ENCODE measurements at places on chromosomes 4 and X.
A peak's percentile ranks its signal among the peaks of the same experiment; 100 is the strongest.

GRCh38 chr4:81498551-81499099 is 26.9 kb upstream of the RASGEF1B start:
- no peak for DNase-seq

DNA sequence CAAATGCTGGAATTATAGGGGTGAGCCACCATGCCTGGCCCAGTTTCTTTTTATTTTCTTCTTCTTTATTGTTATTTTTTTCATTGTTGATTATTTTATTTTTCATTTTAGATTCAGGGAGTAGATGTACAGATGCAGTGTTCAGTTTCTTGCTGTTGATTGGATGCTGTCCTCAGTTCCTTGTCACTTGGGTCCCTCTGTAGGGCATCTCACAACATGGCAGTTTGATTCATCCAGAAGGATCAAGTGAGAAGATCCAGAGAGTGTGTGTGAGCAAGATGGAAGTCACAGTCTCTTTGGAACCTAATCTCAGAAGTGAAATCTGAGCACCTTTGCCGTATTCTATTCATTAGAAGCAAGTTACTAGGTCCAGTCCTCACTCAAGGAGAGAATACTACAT is 20.9 kb downstream of the HMGB3 start:
- no peak for DNase-seq

DNA sequence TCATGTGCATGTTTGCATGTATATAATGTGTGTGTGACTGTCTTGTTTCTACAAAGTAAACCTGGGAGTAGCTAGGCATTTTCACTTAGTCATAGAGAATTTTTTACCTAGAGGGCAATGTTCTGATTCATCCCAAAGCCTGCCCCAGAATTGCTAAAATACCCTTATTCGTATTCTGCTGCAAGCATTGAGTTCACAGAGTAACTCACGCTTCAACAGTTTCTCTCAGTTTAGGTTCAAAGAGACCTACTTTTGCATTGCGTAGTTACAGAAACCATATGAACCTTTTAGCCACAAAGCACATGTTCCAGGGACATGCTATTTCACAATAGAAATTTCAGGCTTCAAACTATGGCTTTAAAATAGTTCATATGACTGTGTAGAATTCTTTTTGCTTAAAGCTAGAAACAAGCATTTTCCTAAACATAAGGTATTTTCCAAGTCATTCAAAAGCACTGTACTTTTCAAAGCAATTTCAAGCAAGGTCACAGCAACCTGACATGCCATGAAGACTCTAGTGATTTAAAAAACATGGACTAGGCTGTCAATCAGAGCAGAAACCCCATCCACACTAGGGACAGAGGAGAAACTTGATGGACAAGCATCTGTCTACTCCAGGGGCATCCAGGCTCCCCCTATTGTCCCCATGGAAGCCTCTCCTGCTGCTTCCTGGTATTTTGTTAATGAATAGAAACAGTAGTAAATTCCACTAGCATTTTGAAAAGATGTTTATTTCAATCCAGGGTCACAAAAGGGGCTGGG is 81.5 kb upstream of the MAPK10 start:
- no peak for DNase-seq

- no peak for DNase-seq
Measured at GRCh38 chr4:174520660-174521059, 1.6 kb downstream of the HPGD start.

- DNase-seq: no peak
Measured at GRCh38 chr4:139933541-139933940, 220.4 kb downstream of the MAML3 start.

GRCh38 chr4:88792268-88792781 is 94.7 kb upstream of the NAP1L5 start:
- no peak for DNase-seq

DNA sequence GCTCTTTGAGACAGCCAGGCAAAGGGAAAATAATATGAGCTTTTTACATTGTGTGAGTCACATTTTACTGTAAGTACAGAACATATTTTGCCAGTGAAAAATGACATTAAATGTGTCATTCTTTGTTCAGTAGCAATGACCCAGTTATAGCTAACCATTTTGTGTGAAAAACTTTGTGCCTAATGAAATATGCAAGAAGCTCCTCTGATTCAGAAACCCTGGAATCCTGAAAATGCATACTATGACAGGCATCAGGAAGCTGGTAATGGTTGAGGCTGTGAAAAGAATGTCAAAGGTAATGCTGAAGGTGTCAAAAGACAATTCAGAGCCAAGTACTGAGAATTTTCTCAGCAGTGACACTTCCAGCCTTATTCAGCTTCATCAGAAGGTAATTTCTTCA is 549.5 kb upstream of the SMIM31 start:
- DNase-seq: no peak

- no peak for DNase-seq
Measured at GRCh38 chr4:85611661-85612060, 136.7 kb downstream of the ARHGAP24 start.

DNA sequence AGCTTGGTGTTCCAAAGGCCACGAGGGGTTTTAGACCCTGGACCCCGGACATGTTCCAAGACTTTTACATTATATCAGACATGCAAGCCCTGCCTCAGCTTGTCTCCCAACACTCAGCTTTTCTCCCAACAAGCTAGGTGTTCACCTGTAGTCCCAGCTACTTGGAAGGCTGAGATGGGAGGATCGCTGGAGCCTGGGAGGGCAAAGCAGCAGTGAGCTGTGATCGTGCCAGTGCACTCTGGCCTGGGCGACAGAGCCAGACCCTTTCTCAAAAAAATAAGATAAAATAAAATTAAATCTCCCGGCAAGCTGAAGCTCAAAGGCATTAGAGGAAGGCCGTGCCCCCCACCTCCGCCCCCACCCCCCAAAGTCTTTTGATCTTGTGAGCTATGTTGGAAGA is 13.7 kb downstream of the CTAG1A start:
- no peak for DNase-seq

DNA sequence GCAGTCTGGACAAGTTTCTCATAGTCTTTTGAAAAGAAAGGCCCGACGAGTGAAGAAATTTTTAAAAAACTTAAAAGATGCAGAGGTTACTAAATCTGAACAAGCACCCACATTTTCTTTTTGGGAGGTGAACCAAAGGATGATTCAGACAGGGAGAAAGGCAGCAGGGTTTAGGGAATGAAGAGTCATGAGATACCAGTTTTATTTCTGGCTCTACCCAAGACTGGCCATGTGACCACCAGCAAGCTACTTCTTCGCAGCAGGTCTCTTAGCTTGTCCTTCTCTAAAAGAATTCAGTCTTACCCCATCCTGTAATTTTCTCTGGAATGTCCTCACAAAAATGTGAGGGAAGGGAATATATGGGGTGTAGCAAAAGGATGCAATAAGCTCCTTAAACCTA is 37.6 kb downstream of the AMOT start:
- DNase-seq: no peak

GRCh38 chr4:5204781-5205180 is 153.5 kb downstream of the STK32B start:
- no peak for DNase-seq

DNA sequence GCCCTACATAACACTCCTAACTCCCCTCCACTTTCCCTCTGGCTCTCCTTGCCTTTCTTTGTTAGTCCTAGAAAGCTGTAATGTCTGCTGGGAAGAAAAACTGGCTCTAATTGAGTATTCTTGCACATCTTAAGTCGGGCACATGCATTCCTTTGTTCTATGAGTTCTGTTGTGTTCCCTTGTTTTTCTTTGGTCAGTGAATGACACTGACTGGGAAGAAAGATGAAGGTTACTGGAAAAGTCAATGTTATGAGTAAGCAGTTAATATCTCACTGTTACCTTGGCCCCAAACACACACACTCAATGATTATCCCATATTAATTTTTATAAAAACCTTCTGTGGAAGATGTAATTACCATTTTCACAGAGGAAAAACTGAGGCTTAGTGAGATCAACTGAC is 215.9 kb downstream of the SOWAHB start:
- DNase-seq: no peak

DNA sequence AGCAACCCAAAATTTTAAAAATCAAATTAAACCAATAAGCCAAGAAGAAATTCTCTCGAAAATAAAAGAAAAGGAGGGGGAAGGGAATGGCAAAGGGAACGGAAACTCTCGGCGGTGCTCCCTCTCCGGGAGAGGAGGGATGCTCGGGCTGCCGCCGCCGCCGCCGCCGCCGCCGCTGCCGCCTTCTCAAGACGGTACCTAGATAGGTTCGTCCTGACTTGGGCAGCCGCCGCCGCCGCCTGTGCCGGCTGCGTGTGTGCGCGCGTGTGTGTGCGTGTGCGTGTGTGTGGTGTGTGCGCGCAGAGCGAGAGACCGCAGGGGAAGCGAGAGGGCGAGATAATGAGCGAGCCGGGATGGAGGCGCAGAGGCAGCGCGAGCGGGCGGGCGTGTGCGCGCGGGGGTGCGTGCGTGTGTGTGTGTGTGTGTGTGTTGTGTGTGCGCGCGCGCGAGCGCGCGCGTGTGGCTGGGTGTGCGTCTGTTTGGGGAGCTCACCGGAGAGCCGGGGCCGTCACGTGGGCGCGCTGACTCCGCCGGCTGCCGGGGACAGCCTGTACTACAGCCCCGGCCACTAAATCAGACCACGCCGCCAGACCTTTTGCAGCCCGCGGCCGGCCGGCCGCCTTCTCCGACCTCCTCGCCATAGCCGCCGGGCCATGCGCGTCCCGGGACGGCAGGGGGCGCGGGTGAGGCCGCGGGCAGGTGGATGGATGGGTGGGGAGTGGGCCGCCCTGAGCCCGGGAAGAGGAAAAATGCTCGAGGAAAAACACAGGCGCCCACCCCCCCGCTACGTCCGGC is 111.6 kb downstream of the DHX15 start:
- no peak for DNase-seq

GRCh38 chr4:185587427-185588161 is 52.3 kb upstream of the PDLIM3 start:
- peak; percentile 67 for DNase-seq

DNA sequence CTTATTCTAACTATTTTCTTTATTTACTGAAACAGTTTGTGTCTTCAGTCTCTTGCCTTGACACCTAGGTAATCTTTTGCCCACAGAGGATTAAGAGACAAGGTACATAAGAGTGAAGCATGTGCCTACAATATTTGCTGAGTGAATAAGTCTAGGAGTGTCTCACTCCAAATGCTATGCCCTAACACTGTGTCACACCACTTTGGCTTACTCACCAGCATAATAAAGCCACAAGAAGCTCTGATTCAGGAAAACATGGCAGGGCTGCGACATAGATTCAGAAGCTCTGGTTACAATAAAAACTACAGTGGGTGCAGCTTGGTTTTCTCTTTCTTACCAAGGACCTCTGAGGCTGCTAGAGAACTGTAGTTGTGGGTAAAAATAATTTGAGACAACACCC is 127.1 kb downstream of the RBM46 start:
- no peak for DNase-seq

- DNase-seq: peak; percentile 56
Measured at GRCh38 chrX:18674788-18675735, 3.2 kb upstream of the RS1 start.

DNA sequence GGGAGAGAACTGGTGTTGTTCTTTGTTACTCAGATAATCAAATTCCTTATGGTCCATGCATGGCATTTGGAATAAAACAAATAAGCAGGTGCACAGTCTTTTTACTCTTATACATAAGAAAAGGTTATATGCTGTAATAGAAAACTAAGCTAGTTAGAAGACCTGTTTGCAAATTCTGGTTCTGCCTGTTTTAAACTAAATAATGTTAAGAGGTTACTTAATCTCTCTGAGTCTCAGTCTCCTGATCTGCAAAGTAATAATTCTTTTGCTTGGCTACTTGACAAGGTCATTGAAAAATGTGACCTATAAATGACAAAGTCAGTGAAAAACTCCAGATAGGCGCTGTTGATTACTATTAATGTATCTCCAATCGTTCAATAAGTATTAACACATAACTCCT is 42.5 kb upstream of the ANXA3 start:
- no peak for DNase-seq

DNA sequence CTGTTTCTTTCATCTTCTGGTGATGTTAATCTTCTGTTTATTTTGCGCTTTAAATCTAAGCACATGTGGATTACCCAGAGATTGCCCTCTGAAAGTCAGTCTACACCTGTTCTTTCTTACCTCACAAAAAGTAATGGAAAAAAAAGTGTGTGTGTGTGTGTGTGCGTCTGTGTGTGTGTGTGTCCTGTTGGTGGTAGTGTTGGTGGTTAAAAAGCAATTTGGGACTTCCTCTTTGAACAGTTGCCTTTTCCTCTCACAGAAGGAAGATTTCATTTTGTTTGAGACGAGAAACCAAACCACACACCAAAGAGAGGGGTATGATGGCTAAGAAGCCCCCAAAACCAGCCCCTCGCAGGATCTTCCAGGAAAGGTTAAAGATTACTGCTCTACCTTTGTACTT is at the start of gene STAP1:
Gene STAP1, plus strand, starts transcription at position 235 of the 400 bp plus-strand sequence. Its CDS starts 83 bp downstream, at position 318.
- DNase-seq: no peak

GRCh38 chr4:127748957-127749356 is 18.8 kb downstream of the SLC25A31 start:
- DNase-seq: no peak

- DNase-seq: no peak
Measured at GRCh38 chrX:134020910-134021309, 35.5 kb upstream of the GPC3 start.

GRCh38 chr4:181834071-181834470 is 409.1 kb upstream of the TENM3 start:
- no peak for DNase-seq

DNA sequence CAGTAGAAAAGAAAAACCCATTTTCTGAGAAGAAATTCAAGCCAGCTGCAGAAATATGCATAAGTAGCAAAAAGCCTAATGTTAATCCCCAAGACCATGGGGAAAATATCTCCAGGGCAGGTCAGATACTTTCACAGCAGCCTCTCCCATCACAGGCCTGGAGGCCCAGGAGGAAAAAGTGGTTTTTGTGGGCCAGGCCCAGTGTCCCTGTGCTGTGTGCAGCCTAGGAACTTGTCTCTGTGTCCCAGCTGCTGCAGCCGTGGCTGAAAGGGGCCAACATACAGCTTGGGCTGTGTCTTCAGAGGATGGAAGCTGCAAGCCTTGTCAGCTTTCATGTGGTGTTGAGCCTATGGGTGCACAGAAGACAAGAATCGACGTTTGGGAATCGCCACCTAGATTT is 581.0 kb downstream of the C4orf33 start:
- no peak for DNase-seq

- no peak for DNase-seq
Measured at GRCh38 chrX:108025954-108026600, 18.8 kb upstream of the VSIG1 start.

- DNase-seq: no peak
Measured at GRCh38 chr4:162793004-162793403, 373.7 kb downstream of the NAF1 start.

- DNase-seq: no peak
Measured at GRCh38 chr4:176277162-176277904, 8.3 kb upstream of the ASB5 start.
